NCI-H226 (cell line): ENCODE measurements at places on chromosomes 7 and 10.
A peak's percentile ranks its signal among the peaks of the same experiment; 100 is the strongest.

DNA sequence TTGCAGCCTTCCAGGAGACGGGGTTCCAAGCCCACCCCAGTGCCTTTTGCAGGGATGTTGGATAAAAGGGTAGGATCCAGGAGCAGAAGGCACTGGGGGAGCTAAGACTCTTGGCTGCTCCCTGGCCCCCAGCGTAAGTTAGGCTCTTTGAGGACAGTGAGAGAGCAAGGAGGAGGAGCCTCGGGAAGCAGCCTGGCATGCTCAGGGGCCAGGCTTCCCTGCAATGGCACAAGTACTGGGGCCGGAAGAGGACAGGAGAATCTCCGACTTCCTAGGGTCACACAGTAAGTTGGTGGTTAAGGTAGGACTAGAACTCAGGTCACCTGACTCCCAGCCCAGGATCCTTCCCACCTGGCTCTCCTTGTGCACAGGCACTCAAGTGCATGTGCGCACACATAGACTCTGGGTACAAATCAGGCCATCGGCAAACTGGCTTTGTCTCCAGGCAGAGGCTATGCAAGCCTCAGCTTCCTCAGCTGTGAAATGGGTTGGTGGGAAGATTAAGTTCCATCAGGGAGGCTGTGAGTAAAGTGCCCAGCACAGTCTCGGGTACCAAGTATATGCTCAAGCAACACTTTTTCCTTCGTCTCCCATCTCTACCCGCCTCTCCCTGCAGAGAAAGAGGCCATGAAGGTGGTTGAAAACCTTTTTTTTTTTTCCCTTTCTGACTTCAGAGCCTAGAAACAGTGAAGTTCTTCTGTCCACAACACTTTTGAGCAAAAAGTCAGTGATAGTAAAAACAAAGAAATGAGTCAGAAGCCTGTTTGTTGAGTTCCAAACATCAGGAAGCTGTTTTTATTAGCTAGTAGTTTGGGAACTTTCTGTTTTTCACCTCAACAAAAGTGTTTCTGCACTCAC, 79.1 kb downstream of the NEURL1 start:
- no peak for DNase-seq

DNA sequence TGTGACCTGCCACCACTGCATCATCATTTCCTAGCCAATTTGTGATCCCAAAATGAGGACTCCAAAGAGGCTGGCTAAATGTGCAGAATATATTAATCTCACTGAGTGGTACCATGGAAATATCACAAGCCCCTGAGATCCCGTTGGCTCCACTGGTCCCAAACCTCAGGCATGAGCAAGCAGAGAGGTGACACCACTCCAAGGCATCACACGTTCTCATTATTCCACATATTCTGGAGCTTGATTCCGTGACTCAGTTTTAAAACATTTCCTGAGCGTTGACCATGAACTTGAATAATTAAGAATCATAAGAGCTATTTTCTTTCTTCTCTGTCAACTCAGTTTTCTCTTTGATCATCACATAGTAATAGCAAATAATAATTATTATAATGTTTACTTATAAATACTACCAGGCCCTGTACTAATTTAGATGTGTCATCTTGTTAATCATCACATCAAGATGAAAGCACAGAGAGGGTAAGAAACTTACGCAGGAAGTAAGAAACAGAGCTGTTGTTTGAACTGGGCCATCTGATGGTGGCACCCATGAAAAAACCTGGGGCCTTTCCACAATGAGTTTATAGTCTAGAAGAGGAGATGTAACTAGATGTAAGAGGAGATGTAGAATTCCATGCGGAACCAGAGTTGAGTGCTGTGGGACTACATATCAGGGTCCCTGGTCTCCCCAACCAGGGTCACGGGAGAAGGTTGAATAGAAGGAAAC, 3.5 kb downstream of the APBB1IP start:
- no peak for DNase-seq

- DNase-seq = peak; percentile 80
These were observed 1.1 kb upstream of the KBTBD2 start for GRCh38 chr7:32892521-32893206.

GRCh38 chr7:66301249-66301648, 96.1 kb downstream of the TPST1 start:
- DNase-seq = no peak

GRCh38 chr10:101693978-101694673, 844 bp downstream of the FBXW4 start:
- peak; percentile 48 for DNase-seq

GRCh38 chr7:89023206-89023605, 227.7 kb upstream of the TEX47 start:
- no peak for DNase-seq

GRCh38 chr7:17669204-17669603, 271.1 kb downstream of the SNX13 start:
- DNase-seq = no peak

DNA sequence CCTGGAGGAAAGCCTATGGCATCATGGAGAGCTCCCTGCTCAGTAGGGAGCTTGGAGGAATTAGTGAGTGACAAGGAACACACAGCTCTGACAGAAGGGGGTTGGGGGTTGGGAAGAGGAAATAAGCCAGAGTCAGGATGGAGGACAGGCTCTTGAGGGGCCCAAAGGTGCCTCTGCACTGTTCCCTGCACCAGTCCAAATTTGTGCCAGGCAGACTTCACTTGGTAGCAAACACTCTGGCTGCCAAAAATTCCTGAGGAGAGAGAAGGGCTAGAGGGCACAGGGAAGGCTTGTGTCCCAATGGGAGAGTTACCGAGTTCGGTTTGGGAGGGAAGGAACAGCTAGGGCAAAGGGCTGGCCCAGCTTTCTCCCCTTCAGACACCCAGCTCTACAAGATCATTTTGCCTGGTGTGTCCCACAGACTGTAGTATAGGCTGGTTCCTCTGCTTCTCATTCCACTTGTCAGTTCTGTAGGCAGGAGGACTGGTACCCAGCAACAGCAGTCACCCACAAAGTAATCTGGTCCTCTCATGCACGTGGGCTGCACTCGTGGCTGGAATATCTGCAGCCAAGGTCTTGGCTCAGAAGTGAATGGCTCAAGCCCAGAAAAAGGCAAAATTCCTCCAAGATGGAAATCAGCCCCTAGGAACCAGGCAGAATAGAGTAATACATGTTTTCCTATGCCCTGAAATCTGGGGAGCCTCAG, 8.0 kb upstream of the KCNIP2 start:
- DNase-seq = no peak

DNA sequence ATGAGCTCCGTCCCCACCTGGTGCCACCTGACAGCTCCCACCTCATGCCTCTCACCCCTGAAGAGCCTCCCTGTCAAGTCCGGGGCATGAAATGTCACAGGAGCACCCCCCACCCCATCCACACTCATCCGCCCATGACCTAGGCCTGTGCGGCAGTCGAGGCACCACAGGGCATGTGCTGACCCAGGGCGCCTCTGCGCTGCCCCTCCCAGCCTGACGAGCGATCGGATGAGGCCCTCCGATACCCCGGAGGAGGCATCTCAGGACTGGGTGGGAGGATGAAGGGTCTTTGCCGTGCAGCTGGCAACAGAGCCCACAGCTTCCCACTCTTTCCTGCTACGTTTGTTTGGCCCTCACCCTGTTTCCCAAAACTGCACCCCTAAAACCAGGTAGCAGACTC, 184.4 kb upstream of the TCERG1L start:
- no peak for DNase-seq

DNA sequence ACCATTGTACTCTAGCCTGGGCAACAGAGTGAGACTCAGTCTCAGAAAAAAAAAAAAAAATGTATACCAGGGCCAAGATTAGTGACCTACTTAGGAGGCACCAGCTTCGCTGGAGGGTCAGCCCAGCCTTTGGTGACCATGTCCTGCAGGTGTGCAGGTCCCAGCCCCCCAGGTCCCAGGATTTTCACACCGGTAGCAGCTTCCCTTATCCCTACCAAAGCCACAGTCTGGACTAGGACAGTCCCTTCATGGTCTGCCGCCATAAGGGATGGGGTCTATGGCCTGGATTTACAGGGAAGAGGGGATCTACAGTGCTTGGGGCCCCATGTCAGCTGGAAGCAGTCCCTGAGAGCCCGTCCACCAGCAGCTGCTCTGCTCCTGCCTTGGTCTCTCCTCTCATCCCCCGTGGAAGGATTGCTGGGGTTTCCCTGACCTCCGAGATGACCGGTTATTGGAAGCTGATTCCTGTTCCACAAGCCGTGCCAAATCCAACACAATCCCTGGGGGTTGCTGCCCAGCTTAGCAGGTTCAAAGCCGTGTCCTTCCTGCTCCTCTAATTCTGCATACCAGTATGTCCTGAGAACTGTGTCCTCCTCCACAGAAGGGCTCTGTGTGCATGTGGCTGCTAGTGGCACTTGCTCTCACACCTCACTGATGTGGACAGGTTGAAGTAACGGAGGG, 11.0 kb upstream of the NDUFB2 start:
- DNase-seq = no peak

DNA sequence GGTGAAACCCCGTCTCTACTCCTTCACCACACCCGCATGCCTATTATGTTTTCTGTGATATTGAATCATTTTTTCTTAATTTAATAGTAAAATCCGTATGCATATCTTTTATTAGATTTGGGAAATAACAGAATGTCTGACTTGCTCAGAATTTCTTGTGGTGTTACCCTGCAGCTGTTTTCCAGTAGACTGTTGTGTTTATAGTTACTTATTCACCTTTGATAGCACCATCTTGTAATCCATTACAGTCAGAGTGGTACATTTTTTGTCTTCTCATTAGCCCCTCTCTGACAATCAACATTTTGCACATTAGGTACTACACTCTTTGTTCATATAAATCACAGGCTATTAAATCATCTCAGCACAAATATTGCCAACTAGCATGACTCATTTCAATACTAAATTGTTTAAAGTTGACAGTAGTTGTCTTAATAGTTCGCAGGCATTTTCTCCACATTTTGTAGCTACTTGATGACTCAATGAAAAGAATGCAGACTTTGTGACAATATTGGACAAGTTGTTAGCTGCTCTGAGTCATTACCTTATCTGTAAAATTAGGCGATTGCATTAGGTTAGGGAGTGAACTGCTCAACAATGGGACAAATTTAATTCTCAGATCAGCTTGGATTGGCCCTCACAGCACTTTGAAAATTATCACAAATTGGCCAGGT, 17.8 kb upstream of the SLC16A12 start:
- DNase-seq = peak; percentile 88

GRCh38 chr7:25857376-25858067, 294.5 kb upstream of the NFE2L3 start:
- DNase-seq = no peak

DNA sequence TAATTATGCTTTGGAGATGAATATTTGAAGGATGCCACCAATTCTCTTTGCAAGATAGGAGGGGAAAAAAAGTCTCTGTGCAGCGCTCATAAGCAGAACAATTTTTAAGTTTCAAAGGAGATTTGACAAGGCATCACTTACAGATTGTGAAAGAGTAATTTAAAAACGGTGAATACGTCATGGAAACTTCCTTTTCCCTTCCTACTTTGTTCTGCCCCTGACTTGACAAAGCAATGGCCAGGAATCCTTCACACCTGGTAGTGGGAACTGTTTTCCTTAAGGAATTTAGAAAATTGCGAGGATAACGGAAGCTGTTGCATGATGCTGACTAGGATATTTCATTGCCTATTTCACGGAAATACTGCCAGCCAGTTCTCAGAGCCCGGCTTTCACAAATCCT, 16.7 kb downstream of the FAM107B start:
- no peak for DNase-seq

GRCh38 chr10:101545898-101546297, 42.2 kb downstream of the POLL start:
- no peak for DNase-seq

GRCh38 chr7:139566736-139567646, 43.5 kb downstream of the CLEC2L start:
- no peak for DNase-seq

DNA sequence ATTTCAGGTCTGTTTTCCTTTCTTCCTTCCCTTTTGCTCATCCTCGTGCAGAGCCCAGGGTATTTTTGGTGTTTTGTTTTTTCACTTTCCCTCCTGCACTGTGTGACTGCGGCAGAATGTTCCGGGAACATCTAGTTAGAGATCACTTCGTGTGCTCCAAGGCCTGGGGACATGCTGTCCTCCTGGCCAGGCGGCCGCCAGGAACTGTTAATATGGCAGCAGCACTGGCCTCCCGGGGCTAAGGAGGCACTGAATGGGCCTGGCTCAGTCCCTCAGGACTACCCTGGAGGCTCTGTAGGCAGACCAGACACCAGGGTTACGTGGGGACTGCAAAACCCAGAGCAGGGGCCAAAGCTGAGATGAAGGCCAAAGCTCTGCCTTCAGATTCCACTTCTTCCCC, 43.1 kb upstream of the TCF7L2 start:
- DNase-seq = no peak

DNA sequence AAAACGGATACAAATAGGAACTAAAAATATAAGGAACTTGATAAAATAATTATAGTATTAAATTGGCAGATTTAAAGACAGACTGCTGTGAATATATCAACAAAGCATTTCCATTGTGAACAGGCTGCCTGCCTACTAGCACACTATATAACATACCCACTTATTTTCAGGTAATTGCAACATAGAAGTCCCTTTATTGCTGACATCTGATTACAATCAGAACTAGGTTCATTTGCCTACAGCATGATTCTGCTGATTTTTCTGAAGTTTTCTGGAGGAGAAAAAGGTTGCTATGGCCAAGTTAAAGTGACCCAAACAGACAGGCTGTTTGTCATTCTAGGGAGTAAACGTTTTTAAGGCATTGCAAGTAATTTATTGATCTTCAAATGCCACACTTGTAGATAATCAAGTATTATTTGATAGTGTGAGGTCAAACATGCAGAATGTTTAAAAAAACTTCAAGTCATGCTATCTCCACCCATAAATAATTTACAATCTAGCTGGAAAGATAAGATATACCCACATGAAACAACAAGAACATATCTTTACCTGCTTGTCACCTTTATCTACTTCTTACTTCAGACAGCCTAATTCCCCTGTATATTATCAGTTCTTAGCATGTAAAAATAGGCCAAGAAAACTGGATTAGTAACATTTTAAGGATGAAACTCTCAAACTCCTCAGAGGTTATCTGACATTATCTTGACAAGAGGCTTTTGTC, 40.5 kb downstream of the MTPN start:
- no peak for DNase-seq

GRCh38 chr7:132419542-132419941, 156.7 kb downstream of the PLXNA4 start:
- DNase-seq = no peak

GRCh38 chr10:104488439-104488832, 134.8 kb downstream of the CFAP58 start:
- DNase-seq = no peak

DNA sequence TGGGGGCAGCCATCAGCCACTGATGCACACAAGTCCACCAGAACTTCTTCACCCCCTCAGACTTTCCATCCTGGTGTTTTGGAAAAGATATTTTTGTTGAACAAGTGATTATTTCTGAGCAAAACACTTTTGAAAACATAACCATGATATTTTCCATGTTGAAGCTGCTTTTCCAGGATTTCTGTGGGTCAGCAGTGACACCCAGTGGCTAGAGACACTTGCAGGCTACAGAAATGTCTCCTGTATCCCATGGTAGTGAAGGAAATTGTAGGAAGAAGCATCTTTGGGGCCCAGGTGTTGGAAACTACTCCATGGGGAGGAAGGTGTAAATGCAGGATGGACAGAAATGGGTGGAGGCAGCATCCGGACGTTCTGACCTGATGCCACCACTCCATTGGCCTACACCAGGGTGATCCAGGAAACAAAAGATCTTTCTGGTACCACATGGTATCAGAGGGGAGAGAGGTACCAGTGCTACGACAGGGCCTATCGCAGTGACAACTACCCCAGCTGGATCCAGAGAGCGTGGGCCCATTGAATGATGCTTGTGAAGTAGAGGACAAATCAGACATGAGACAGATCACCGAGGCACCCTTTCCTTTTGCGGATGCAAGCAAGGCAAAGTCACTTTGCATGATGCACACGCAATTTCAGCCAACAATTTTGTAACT, 111.7 kb upstream of the COBL start:
- peak; percentile 9 for DNase-seq
